Stimulated activated CD4-positive, alpha-beta T cell treated with anti-CD3 and anti-CD28 coated beads, Interleukin-1b, Interleukin-23, amount 100 ng/mL, for 48 hours (primary cell): ENCODE measurements at places on chromosomes 1 and 21.
A peak's percentile ranks its signal among the peaks of the same experiment; 100 is the strongest.

GRCh38 chr1:240254006-240254405 is 162.3 kb downstream of the FMN2 start:
- no peak for DNase-seq

DNA sequence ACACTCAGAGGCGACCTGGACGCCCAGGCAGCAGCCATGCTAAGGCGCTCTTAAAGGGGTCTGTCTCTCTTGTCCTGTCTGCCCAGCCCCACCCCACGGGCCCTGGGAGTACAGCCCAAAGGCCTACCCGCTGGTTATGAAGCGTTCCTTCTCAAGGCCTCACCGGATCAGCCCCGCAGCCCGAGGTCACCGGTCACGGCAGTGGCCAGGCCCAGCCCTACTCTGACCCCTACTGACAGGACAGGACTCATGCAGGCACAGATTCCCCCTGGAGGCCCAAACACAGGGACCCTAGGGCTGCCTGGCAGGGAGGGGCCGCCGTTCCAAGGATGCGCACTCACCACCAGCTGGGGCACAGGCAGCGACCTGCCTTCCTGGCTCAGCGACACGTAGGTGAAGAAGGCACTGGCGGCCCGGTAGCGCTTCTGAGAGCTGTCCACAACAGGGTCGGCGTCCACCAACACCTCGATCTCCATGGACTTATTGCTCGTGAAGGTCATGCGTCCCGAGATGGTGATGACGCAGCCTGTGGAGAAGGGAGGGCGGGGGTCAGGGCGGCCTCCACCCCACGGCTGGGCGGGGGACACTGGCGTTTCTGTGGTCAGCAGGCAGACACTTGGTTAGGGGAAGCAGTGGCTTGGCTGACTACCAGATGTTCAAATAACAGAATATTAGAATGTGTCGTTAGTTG is 20.0 kb upstream of the GPR153 start:
- no peak for DNase-seq

DNA sequence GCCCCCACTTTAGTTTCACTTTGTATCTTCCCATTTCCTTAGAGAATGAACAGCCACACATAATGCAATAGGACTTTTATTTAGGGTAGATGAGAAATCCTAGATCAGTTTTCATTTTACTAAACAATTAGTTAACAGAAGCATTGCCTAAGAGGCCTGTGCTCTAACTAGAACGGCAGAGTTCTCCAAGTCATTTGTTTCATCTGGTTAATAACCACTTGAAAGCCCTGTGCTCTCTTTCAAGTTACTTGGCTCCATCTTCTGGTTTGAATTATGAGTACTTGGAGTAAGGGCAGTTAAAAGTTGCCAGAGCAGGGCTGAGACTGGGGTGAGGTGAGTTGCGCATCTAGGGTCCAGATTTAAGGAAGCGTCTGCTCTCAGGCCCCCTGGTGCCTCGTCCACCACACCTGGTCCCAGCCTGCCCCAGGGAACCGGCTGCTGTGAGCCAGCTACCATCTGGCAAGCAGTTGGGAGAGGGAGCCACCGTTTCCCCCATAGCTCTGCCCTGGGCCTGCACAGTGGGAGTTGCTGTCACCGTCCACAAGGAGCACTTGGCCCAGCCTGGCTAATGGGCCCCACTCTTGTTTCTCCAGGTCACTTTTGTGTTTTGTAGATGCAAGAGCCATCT is 18.1 kb upstream of the SLC44A3 start:
- no peak for DNase-seq

GRCh38 chr1:172125250-172125649 is 284.0 kb downstream of the DNM3 start:
- DNase-seq: no peak

GRCh38 chr1:225592362-225593025 is 60.4 kb downstream of the ENAH start:
- no peak for DNase-seq

GRCh38 chr1:10196976-10197375 is 13.4 kb upstream of the KIF1B start:
- no peak for DNase-seq

- peak; percentile 41 for DNase-seq
Observed at GRCh38 chr1:116667575-116668105, at the start of gene IGSF3. Gene IGSF3, minus strand, starts transcription at chr1:116667733. Its CDS starts 1,407 bp downstream, at chr1:116666326.

- DNase-seq: no peak
Observed at GRCh38 chr1:981955-982558, at the start of gene PERM1. Gene PERM1, minus strand, starts transcription at chr1:982093. Its CDS starts 1,064 bp downstream, at chr1:981029.

DNA sequence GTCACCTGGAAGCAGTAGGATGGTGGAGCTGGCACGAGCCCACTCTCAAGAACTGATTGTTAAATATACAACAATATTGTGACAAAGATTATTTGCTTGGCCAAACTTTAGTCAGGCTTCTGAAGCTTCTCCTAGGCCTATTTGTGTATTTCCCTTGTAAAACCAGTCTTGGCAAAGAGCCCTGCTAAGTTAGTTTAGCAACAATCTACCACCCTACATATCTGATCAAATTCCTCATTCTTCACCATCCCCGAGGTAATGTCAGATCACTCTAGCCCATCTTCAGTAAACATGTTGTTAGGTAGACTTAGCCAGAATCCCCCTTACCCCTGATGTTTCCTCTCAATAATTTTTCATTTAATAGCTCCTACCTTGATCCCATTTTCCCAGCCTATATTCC is 39.6 kb downstream of the XCL1 start:
- DNase-seq: no peak

DNA sequence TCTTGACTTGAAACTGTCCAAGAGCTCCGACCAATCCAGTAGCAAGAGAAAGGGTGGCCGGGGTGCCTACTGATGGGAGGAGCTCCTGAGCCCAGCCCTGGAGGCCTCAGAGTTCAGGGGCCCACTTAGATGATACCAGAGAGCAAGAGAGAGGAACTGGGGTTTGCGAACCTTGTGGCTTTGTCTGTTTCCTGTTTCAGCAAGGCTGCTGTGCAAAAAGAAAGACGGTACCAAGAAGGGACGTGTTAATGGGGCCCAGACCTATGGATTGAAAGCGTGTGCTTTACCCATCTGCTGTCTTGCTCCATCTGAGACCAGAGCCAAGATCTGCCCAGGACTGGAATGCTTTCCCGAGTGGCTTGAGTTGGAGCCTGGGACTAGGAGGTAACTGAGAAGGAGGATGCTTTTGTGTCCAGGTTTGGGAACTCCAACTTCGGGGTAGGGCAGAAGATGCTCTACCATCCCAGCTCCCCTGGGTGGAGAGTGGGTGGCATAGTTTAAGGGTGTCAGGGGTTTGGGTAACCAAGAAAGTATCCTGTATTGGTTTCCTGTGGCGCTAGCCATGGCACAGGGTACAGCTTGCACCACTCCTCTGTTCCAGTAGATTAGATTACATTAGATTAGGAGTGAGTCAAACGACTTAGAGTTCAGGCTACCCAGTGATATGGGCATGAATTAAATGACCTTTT is at the start of gene TRAF3IP3:
Gene TRAF3IP3 (plus strand): TSS at position 128 of the 689 bp plus-strand sequence. CDS start 3,987 bp downstream, outside the sequence.
- peak; percentile 84 for DNase-seq

- DNase-seq: no peak
Observed at GRCh38 chr1:10897321-10897980, 101.0 kb upstream of the CASZ1 start.

DNA sequence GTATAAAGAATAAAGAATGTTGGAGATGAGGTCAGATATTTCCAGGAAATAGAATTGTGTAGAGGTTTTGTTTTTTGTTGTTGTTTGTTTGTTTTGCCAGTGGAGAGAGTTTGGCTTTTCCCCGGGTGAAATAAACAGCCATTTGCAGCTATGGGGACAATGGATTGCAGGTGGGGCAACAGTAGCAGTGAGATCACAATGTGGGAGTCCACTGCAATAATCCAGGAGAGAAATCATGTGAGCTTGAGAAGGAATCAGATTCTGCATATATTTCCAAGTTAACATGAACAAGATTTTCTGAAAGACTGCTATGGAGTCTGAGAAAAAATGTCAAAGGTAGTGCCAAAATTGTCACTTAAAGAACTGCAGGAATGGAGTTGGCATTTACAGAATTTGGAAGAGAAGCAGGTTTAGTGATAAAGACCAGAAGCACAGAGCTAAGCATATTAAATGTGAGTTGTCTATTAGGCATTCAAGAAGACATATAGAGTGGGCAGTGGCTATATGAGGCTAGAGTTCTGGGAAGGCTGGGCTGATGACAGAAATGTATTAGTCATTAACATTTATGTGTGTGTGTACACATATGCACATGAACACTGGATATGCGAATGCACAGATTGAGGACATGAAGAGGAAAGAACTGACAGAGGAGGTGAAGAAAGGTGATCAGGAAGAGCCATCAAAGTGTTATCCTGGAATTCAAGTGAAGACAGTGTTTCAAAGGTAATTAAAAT is 729.6 kb upstream of the PTBP2 start:
- no peak for DNase-seq

DNA sequence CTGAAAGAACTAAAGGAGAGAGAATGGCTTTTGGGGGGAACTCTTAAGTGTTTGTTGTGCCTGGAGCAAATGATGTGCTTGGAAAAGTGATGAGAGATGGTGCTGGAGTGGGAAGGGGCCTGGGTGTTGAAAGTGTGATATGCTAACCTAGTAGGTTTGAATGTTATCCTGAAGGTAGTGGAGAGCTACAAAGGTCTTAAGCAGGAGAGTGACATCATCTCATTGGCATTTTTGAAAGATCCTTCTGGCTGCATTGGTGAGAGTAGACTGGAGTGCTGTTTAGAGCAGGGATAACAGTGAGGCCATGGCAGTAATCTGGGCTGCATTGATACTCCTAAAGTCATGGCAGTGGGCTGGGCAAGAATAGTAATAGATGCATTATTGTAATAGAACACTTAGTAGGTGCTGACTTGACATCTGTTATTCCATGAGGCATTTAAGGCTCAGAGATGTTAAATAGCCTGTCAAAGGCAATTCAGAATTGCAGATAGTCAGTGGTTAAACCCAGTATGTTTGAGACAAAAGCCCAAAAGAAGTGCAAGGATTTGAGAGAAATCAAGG is 44.5 kb downstream of the MDM4 start:
- no peak for DNase-seq

DNA sequence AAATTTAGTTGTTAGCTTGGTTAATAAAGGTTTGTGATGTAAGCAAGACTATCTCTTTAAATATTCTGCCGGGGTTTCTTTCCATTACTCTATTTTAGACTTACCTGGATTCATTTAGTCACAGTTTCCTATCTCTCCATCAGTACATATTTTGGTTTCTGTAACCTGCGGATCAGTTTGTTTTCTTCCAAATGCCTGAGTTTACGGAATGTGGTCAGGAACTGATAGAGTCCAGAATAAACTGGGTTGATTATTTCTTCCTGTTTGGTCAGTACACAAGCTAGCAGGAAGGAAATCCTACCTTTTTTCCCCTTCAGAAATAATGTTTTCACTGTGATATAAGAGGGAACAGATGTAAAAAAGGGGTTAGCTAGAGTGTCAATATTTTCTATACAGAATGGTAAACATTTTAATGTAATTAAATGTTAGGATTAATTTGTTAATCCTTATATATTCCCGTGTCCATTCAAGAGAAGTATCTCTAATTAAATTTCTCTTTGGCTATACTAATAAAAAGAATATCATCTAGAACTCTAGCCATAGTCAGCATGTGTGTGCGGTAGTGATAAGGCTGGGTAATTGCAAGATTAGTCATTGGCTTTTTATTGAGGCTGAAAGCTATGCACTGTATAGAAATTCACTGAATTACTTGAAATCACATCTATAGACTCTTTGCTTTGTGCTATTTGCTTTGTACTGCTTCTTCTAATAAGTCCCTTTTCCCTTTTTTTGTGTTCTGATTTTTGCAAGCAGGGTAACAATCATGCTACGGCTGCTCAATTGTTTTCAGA is 144.7 kb upstream of the ADGRL4 start:
- no peak for DNase-seq

- DNase-seq: no peak
Observed at GRCh38 chr1:195584870-195585624, 1023.2 kb downstream of the KCNT2 start.

- DNase-seq: no peak
Observed at GRCh38 chr1:34267326-34267725, 90.6 kb downstream of the C1orf94 start.

GRCh38 chr21:34845521-34846451 is 177.0 kb downstream of the CLIC6 start:
- peak; percentile 14 for DNase-seq

- DNase-seq: no peak
Observed at GRCh38 chr1:77100875-77101274, 118.4 kb downstream of the PIGK start.

- no peak for DNase-seq
Observed at GRCh38 chr21:39525129-39525528, 73.4 kb downstream of the SH3BGR start.

- no peak for DNase-seq
Observed at GRCh38 chr1:22077728-22078127, 25.2 kb downstream of the CDC42 start.

DNA sequence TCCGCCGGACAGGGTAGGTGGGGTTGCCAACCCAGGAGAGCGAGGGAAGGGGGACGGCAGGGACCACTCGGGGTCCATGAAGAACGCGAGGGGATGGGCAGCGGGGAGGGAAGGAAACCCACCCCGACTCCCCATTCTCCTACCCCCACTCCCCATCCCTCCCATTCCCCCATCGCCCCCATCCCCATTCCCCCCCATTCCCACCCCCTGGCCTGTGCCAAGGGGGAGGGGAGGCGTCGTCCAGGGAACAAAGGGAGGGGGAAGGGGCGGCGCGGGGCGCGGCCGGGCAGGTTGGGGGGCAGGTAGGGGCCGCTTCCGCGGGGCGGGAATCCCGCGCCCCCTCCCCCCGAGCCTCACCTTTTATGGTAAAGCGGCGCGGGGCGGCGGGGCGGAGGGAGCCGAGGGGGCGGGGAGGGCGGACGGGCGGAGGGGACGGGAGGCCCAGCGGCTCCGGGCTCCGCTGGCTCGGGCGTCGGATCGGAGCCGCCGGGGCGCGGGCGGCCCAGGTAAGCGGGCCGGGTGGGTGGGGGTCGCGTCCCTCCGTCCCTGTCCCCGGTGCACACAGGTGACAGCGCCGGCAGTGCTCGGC is at the start of gene FBLIM1:
Gene FBLIM1 (plus strand): TSS at position 453 of the 589 bp plus-strand sequence. CDS start 6,189 bp downstream, outside the sequence.
- no peak for DNase-seq

- DNase-seq: no peak
Observed at GRCh38 chr21:27578741-27579265, 611.9 kb upstream of the ADAMTS5 start.

DNA sequence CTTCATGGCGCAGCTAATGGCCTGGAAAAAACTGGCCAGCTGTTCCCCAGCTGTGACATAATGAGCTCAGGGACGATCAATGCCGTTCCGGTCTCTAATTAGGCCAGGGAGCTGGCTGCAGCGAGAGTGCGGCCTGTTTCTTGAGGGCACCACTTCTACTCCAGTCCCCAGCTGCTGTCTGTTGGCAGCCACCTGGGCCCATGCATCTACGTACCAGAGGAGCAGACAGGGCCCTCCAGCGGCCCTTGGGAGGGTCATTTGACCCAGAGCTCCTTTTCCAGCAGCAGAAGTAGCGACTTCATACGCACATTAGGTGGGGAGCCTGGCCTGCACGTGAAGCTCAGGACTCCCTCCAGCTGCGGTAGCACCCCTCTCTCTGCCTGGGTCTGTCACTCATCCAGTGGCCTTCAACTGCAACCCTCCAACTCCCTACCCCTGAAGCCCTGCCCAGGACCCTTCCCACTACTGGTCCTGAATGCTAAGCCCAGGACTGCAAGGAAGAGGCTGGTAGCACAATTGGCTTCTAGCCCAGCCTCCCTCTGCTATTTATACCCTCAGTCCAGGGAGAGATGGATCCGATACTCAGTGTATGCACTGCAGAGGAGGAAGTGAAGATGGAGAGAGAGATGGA is 9.1 kb upstream of the GPR61 start:
- DNase-seq: no peak
